ENCODE measurements at places on chromosomes 3 and 15. TPM values are rescaled to one million over a fixed set of nuclear protein-coding genes. Genes with fewer than 3 reads are reported as not detected.
A peak's percentile ranks its signal among the peaks of the same experiment; 100 is the strongest.

GPR149 gene
- not detected for total RNA-seq

MGLL gene
- total RNA-seq, result 98.0 TPM

PPARG gene
- total RNA-seq, result 235 TPM

CHMP2B gene
- total RNA-seq, result 31.6 TPM

KCNAB1 gene
- total RNA-seq, result 2.2 TPM

CLASP2 gene
- total RNA-seq, result 50.8 TPM

PCYT1A gene
- 120 TPM for total RNA-seq

TRAT1 gene
- 0.84 TPM for total RNA-seq

TSPAN3 gene
- 218 TPM for total RNA-seq

FGF12 gene
- 9.3 TPM for total RNA-seq

TM6SF1 gene
- 19.7 TPM for total RNA-seq

B2M gene
- total RNA-seq, result 4,386 TPM

GALNT15 gene
- 717 TPM for total RNA-seq

TLE3 gene
- 113 TPM for total RNA-seq

ASB14 gene
- total RNA-seq, result not detected

SGO1 gene
- 2.3 TPM for total RNA-seq

PRICKLE2 gene
- total RNA-seq, result 56.1 TPM

DNA sequence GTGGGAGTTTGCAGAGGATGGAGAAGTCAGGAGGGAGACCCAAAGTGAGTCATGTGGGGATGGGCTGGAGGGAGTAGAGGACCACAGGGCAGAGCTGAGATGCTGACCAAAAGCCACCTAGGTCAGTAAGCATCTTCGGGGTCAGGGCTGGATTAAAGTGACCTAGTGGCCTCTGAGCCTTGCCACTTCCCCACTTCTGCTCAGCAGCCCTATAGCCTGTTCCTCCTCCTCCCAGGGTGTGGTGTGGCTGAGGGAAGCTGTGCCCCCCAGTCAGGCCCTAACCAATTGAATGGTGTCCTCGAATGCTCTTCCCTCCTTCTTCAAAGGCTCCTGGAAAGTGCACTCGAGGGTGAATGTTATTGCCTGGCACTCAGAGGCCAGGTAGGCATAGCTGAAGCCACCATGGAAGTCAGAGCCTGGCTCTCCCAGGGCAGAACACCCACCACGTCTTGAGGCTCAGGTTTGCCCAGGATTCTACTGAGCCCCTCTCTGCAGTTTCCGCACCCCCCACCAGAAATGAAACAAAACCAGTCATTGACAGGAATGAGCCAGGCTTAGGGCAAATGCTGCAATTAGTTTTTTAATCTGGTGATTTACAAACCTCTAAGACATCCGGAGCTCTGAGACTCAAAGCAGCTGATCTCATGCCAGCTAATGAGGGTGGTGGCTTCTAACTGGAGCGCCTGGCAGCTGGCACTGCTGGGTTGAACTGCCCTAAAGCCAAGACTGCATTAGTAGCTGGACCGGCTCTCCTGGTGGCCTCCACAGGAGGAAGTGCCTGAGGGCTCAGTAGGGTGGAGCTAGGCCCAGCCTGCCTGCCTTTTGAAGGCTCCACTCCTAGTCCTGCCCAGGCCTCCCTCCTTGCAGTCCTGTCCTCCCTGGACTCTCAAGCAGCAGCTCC is 26.0 kb upstream of the VIPR1 start:
- no peak for DNase-seq

- no peak for DNase-seq
Measured at GRCh38 chr3:142815803-142816202, 73.1 kb downstream of the PCOLCE2 start.

- DNase-seq, result no peak
Measured at GRCh38 chr15:73654659-73655058, 21.5 kb upstream of the NPTN start.

DNA sequence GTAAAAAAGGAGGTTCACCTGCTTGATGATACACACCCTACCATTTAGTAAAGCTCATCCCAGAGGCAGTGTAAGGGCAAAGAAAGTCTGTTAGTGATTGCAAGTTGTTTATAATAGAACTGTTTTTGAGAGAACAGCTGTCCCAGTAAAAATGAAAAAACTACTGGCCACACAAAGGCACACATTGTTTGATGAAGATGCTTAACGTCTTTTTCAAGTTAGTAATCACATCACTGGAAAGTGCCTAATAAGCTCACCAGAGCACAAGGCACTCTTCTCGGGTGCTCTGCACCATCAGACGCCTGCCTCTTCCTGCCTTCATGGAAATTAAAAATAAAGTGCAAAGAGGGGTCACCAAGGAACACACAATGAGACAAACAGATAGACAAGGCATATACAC is 186.9 kb downstream of the PDZRN3 start:
- no peak for DNase-seq

DNA sequence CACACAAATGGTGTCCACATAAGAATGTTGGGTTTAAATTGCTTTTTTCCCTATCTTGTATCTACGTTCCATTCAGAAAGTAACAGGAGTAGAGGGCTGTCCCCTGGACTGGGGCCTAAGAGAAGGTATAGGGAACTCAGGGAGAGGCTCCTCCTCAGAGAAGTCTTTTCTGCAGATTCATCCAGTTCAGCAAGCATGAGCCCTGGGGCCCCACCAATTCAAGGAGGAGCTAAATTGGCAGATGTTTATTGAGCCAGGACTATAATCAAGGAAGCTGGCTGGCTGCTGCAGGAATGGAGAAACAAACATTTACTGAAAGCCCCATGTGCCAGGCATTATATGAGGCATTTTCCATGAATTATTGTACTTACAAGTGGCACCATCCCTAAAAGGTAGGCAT is 22.1 kb upstream of the LARS2 start:
- no peak for DNase-seq

GRCh38 chr3:30645077-30645476 is 38.7 kb downstream of the TGFBR2 start:
- no peak for DNase-seq

- DNase-seq, result no peak
Measured at GRCh38 chr3:143188881-143189280, 69.3 kb downstream of the CHST2 start.

- DNase-seq, result no peak
Measured at GRCh38 chr3:172616031-172616461, 92.8 kb upstream of the TNFSF10 start.

- DNase-seq, result no peak
Measured at GRCh38 chr15:101427606-101428487, 61.7 kb downstream of the PCSK6 start.

DNA sequence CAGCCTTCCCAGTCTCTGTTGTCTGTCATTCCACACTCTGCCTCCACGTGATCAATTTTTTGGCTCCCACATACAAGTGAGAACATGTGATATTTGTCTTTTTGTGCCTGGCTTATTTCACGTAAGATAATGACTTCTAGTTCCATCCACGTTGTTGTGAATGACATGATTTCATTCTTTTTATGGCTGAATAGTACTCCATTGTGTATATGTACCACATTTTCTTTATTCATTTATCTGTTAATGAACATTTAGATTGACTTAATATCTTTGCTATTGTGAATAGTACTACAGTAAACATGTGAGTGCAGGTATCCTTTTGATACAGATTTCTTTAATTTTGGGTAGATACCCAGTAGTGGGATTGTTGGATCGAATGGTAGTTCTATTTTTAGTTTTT is 31.4 kb downstream of the ASB14 start:
- DNase-seq, result no peak

DNA sequence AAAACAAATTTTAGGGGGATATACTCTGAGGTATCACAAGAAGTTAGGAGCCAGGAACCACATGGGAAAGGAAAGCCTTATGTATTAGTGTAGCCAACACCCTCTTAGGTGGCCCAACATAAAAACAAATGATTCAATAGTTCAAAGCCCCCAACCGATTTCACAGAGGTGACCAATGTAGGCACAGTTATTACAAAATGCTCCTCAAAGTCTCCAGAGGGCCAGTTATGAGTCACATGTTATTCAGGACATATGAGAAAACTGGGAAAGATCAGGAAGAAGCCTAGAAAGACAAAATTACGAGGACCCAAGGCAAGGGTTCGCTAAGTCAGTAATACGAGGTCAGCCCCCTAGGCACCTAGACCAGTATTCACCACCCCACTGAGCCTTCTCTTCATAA is 29.9 kb upstream of the FBN1 start:
- DNase-seq, result no peak

DNA sequence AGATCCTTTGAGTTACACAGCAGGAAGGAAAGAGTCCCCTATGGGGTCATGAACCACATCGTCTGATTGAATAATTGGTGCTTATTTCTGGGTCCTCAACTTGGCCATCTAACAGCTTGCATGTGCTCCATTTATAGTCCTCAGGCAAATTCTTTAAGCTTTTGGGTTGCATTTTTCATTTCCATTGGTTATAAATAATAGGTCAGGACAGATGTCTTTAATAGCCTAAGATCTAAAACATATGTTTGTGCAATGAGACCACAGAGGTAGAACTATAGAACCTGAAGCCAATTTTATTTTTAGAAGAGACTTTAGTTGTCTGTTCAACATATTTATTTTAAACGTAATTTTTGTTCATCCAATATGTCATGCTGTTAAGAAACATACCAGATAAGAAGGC is 43.2 kb downstream of the CD200R1L start:
- no peak for DNase-seq

- DNase-seq, result no peak
Measured at GRCh38 chr15:49747340-49747739, 126.5 kb downstream of the DTWD1 start.

- DNase-seq, result no peak
Measured at GRCh38 chr3:178750639-178751300, 214.5 kb downstream of the KCNMB2 start.

GRCh38 chr3:112769286-112769978 is 77.2 kb downstream of the CD200R1L start:
- DNase-seq, result no peak

DNA sequence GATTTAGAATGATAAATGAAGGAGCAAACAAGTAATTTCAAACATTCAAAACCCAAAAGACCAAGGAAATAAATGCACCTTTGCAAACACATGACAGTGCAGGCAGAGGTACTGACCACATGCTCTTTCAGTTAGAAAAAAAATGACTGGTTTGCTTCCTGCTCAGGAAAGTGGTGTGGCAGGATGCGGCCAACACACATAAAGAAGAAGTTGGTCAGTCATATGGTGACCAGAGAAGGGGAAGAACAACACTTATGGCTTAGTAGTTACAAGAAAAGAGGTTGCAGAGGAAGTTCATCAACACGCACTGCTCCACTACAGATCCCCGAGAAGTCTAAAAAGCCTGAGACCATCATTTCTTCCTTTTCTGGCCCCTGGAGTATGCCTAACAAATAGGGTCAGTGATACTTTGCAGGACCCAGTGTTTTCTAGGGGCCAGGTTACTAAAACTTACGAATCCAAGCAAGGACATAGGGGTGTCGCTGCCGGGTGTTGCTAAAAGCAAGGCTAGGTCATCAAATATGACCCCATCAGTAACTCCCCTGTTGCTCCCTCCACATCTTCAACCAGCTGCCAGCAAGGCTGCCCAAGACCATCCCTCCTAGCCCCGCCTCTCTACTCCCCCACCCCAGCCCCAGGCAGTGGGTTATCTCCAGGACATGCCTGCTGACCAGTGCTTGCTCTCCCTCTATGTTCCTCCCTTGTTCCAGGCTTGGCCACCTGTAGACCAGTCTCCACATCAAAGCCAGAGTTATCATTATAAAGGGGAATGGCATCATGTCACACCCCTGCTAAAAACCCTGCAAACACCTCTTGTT is 11.2 kb downstream of the ATP8B4 start:
- DNase-seq, result no peak

GRCh38 chr3:194261581-194262063 is 89.5 kb downstream of the CPN2 start:
- no peak for DNase-seq

- DNase-seq, result no peak
Measured at GRCh38 chr15:52290800-52291199, 4.8 kb downstream of the MYO5C start.

- no peak for DNase-seq
Measured at GRCh38 chr15:91113030-91113429, 13.0 kb downstream of the SV2B start.

- DNase-seq, result no peak
Measured at GRCh38 chr3:156150434-156151066, 30.2 kb downstream of the KCNAB1 start.

DNA sequence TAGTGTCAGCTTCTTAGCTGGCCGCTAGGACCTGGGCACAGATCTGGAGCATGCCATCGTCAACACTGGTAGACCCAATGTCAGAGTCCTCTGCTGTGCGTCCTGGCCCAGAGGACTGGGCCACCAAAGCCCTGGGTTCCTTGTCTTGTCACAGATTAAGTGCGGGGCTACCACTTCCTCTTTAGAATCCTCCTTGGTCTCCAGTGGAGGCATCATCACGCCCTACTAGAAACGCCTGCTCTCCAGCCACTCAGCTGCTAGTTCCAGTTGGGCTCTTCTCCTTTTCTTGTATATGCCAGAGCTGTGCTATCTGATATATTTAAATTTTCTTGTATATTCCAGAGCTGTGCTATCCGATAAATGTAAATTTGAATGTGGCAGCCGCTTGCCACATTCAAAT is 11.2 kb downstream of the PPCDC start:
- no peak for DNase-seq

GRCh38 chr3:63593779-63594178 is 58.7 kb upstream of the SNTN start:
- DNase-seq, result no peak

DNA sequence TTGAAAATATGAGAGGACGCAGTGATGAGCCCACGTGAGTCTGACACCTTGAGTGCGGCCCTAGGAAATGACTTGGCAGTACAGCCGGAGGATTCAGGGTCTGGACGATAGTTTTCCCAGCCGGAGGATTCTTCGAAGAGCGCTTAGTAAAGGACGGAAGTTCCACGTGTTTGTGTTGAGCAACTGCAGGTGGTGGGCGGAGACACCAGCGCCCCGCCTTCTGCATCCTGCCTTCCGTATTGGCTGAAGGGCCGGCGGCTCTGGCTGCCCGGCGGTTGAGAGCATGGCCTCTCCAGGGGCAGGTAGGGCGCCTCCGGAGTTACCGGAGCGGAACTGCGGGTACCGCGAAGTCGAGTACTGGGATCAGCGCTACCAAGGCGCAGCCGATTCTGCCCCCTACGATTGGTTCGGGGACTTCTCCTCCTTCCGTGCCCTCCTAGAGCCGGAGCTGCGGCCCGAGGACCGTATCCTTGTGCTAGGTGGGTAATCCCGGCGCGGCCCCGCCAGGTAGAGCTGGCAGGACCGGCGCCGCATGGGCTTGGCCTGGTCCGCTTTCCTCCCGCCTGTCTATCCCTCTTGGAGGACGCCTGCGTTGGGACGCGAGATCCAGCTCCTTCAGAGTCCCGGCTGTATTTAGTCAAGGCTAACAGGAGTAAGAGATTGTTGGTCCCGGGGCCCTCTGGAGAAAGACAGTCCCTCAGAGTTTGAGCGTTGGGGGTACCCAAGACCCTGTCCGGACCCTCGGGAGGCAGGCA is at the start of gene EEF1AKMT4:
Gene EEF1AKMT4, plus strand, starts transcription at position 261 of the 755 bp plus-strand sequence. Its CDS starts 23 bp downstream, at position 284.
- DNase-seq, result peak; percentile 88

- DNase-seq, result no peak
Measured at GRCh38 chr3:20682573-20682972, 496.6 kb upstream of the SGO1 start.

DNA sequence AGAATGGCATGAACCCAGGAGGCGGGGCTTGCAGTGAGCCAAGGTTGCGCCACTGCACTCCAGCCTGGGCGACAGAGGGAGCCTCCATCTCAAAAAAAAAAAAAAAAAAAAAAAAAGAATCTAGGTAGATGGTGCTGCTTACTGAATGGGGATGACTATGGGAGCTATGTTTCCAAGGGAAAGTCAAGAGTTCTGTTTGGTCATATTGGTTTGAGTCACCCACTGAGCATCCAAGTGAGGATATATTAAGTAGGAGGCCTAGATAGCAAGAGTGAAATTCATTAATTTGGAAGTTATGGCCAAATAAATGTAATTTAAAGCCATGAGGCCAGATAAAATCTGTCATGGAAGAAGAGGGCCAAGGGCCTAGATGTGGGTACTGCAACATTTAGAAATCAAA is 9.0 kb upstream of the UACA start:
- no peak for DNase-seq

Measured in omental fat pad (tissue), 4 donors.